CD8-positive, alpha-beta memory T cell (primary cell): ENCODE measurements at places on chromosomes 6 and 20. TPM values are rescaled to one million over a fixed set of nuclear protein-coding genes. Genes with fewer than 3 reads are reported as not detected.

GRCh38 chr6:51541847-51542246 is 545.6 kb downstream of the PKHD1 start:
- H3K27me3 ChIP-seq: no peaks in the 10 kb centered on the region
- no peaks in the 10 kb centered on the region for H3K36me3 ChIP-seq
- no peak overlapping the region for H3K27ac ChIP-seq
- no peak overlapping the region for H3K4me3 ChIP-seq
- no peaks in the 10 kb centered on the region for H3K4me1 ChIP-seq

- H3K4me3 ChIP-seq: no peak overlapping the region
- H3K27ac ChIP-seq: no peak overlapping the region
- peaks cover 90% of the 10 kb centered on the region for H3K4me1 ChIP-seq
- H3K36me3 ChIP-seq: no peaks in the 10 kb centered on the region
- H3K27me3 ChIP-seq: no peaks in the 10 kb centered on the region
- DNase-seq: no peak
These were observed 103.7 kb downstream of the FYN start for GRCh38 chr6:111769365-111770152.

Gene ADGB
- polyA plus RNA-seq: not detected

GRCh38 chr20:35695245-35695749 is 3.9 kb downstream of the NFS1 start:
- H3K36me3 ChIP-seq: peaks cover 5% of the 10 kb centered on the region
- H3K4me1 ChIP-seq: peaks cover 20% of the 10 kb centered on the region
- no peaks in the 10 kb centered on the region for H3K27me3 ChIP-seq
- DNase-seq: no peak
- H3K27ac ChIP-seq: no peak overlapping the region

- no peaks in the 10 kb centered on the region for H3K27me3 ChIP-seq
- no peak for DNase-seq
- no peak overlapping the region for H3K4me3 ChIP-seq
- no peak overlapping the region for H3K27ac ChIP-seq
- H3K36me3 ChIP-seq: no peaks in the 10 kb centered on the region
These were observed 125.7 kb upstream of the HDAC2 start for GRCh38 chr6:114096561-114097172.

- no peak overlapping the region for H3K4me3 ChIP-seq
- H3K27ac ChIP-seq: no peak overlapping the region
- H3K36me3 ChIP-seq: no peaks in the 10 kb centered on the region
- no peak for DNase-seq
These were observed 282.1 kb upstream of the CHD6 start for GRCh38 chr20:41900201-41900691.

GRCh38 chr20:21016751-21017150 is 89.4 kb downstream of the LINC00237 start:
- no peaks in the 10 kb centered on the region for H3K4me1 ChIP-seq
- H3K27me3 ChIP-seq: no peaks in the 10 kb centered on the region
- H3K4me3 ChIP-seq: no peak overlapping the region
- no peaks in the 10 kb centered on the region for H3K36me3 ChIP-seq

GRCh38 chr6:114377881-114378280 is 35.1 kb upstream of the HS3ST5 start:
- no peak overlapping the region for H3K4me3 ChIP-seq
- H3K4me1 ChIP-seq: no peaks in the 10 kb centered on the region
- no peaks in the 10 kb centered on the region for H3K36me3 ChIP-seq
- no peak overlapping the region for H3K27ac ChIP-seq

Gene EYA4
- polyA plus RNA-seq: not detected

DNA sequence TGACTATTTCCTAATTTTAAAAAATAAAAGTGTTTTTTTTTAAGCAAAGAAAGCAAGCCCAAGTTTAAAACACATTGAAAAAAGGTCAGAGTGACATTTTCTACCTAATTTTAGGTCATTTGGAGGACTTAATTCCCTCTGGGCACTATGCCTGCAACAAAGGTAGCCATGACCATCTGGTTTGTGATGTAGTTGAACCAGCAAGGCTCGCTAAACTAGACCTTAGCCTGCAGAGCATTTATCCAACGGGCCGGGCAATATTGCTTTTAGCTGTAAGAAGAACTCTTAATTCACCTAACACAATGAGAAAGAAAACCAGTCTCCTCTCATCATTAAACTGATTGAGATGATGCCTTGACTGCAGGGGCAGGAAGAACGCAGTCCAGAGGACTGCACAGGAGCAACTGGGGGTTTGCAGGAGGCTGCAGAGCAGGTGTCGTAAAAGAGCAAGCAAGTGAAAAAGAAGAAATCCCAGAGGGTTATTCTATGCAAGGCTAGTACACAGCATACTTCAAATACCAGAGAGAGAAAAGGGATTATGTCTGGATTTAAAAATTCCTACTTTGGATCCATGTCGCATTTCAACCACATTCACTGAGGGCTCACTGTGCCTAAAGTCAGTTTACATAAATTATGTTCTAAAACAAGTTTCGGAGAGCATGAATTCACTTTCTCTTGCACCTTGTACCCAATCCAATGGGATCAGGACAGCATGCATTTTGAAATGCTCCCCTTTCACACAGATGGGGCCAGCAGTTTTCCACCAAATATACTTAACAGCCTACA is 12.8 kb downstream of the TRAF3IP2 start:
- H3K36me3 ChIP-seq: no peaks in the 10 kb centered on the region
- no peak overlapping the region for H3K4me3 ChIP-seq
- DNase-seq: no peak
- no peaks in the 10 kb centered on the region for H3K4me1 ChIP-seq
- no peaks in the 10 kb centered on the region for H3K27me3 ChIP-seq
- H3K27ac ChIP-seq: no peak overlapping the region

GRCh38 chr6:29597184-29597583 is 12.3 kb downstream of the OR2H2 start:
- no peaks in the 10 kb centered on the region for H3K27me3 ChIP-seq
- H3K4me3 ChIP-seq: no peak overlapping the region
- DNase-seq: no peak
- H3K4me1 ChIP-seq: no peaks in the 10 kb centered on the region
- no peak overlapping the region for H3K27ac ChIP-seq

GRCh38 chr20:59604741-59605600 is 631 bp downstream of the PHACTR3 start:
- H3K4me1 ChIP-seq: no peaks in the 10 kb centered on the region
- no peak overlapping the region for H3K4me3 ChIP-seq

- no peak overlapping the region for H3K27ac ChIP-seq
- no peak overlapping the region for H3K4me3 ChIP-seq
- no peaks in the 10 kb centered on the region for H3K27me3 ChIP-seq
- no peaks in the 10 kb centered on the region for H3K4me1 ChIP-seq
These were observed 214.4 kb downstream of the ATXN1 start for GRCh38 chr6:16546861-16547260.

GRCh38 chr6:151436802-151437201 is 15.1 kb downstream of the RMND1 start:
- no peaks in the 10 kb centered on the region for H3K36me3 ChIP-seq
- H3K27ac ChIP-seq: no peak overlapping the region
- H3K4me3 ChIP-seq: no peak overlapping the region

DNA sequence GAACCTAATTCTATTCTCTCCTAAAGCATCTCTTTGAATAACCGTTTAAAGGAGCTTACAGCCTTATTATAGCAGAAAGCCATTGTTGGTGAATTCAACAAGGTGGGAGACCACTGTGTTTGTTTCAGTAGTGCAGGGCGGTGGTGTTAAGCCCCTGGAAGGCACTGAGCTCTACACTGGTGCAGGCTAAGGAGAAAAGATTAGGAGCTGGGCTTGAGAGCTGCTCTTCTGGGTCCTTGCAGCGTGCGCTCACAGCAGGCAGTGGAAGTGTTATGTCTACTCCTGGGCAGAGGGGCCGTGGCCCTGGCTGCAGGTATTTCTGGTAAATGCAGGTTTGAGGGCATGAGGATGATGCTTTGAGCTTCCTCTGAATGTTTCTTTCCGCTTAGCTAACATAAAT is 361.2 kb downstream of the RNF144B start:
- H3K4me1 ChIP-seq: no peaks in the 10 kb centered on the region
- H3K27me3 ChIP-seq: no peaks in the 10 kb centered on the region
- H3K4me3 ChIP-seq: no peak overlapping the region

Gene MAFB
- not detected for polyA plus RNA-seq

Gene GTSF1L
- polyA plus RNA-seq: not detected

GRCh38 chr20:57313230-57313629 is 16.4 kb upstream of the SPO11 start:
- H3K4me1 ChIP-seq: no peaks in the 10 kb centered on the region
- no peak for DNase-seq
- peaks cover 4% of the 10 kb centered on the region for H3K27me3 ChIP-seq
- H3K36me3 ChIP-seq: no peaks in the 10 kb centered on the region
- no peak overlapping the region for H3K27ac ChIP-seq

DNA sequence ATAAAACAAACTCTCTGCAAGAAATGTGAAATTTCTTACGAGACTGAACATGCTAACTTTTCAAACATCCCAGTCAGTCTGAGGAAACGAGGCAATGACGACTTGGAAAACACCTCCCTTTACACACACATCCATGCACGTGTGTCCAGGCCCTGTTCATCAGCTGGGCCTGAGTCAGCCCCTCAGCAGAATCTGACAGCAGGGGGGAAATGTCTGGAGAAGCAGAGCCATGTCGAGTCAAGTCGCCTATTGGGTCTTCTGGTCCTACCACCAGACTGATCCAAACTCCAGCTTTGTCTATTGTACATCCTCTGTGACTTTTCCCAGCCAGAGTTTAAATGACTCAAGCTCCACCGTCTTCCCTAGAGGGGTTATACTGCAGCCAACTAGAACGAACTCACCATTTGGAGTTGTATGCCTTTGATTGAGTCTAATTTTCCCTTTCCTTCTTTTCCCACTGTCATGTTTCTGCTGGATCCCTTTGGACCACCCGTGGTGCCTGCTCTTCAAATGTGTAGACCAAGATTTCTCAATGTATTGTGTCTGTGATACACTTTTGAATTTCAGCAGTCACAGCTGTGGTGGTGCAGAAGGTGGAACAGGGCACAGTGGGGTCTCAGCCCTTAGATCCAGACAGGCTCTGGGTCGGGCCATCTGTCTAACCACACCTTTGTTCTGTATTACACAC is 254.0 kb downstream of the CDC5L start:
- no peaks in the 10 kb centered on the region for H3K27me3 ChIP-seq
- no peak overlapping the region for H3K4me3 ChIP-seq
- no peak overlapping the region for H3K27ac ChIP-seq
- no peaks in the 10 kb centered on the region for H3K36me3 ChIP-seq
- no peak for DNase-seq

Gene EPPIN
- polyA plus RNA-seq: not detected

Gene CCN2
- not detected for polyA plus RNA-seq

Gene STXBP5
- 8.7 TPM for polyA plus RNA-seq

- no peak overlapping the region for H3K27ac ChIP-seq
- H3K4me3 ChIP-seq: no peak overlapping the region
- H3K4me1 ChIP-seq: no peaks in the 10 kb centered on the region
- no peaks in the 10 kb centered on the region for H3K36me3 ChIP-seq
These were observed 104.9 kb upstream of the CEP162 start for GRCh38 chr6:84332139-84333034.

Gene FAM209B
- polyA plus RNA-seq: 0.61 TPM

DNA sequence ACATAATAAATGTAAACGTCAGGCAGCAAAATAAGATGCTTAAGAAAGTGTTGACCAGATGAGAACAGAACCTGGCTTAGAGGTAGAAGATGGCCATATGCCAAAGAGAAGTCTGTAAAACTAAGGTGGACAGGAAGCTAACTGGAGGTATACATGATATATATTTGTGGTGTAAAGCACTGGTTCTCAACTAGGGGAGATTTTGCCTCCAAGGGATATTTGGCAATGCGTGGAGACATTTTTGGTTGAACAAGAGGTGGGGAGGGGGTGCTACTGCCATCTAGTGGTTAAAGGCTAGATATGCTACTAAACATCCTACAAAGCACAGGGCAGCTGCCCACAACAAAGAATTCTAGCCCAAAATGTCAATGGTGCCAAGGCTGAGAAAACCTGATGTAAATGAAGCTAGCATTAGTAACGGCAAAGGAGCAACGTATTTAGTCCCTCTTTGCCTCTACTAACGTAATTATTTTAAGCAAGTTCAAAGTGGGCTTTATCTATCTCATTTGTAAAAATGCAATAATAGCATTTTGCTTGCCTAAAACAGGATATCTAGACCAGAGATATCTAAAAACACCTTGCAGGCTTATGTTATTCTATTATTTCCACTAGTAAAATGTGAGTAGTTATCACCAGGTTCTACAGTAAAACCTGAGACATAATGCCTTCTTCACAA is 182.6 kb downstream of the RNGTT start:
- H3K27me3 ChIP-seq: no peaks in the 10 kb centered on the region
- no peaks in the 10 kb centered on the region for H3K36me3 ChIP-seq
- peak; percentile 9 for DNase-seq
- no peak overlapping the region for H3K27ac ChIP-seq

- no peaks in the 10 kb centered on the region for H3K36me3 ChIP-seq
- peaks cover 8% of the 10 kb centered on the region for H3K27me3 ChIP-seq
- DNase-seq: no peak
- no peak overlapping the region for H3K4me3 ChIP-seq
These were observed 107.2 kb upstream of the SIRPA start for GRCh38 chr20:1788044-1788443.

- peaks cover 53% of the 10 kb centered on the region for H3K4me1 ChIP-seq
- no peak overlapping the region for H3K4me3 ChIP-seq
- H3K27me3 ChIP-seq: no peaks in the 10 kb centered on the region
- DNase-seq: no peak
- H3K36me3 ChIP-seq: no peaks in the 10 kb centered on the region
These were observed 2.8 kb downstream of the CLIC5 start for GRCh38 chr6:46012834-46013233.

- H3K4me1 ChIP-seq: no peaks in the 10 kb centered on the region
- no peak for DNase-seq
- H3K27me3 ChIP-seq: no peaks in the 10 kb centered on the region
These were observed 54.4 kb upstream of the CCDC28A start for GRCh38 chr6:138719011-138719635.

DNA sequence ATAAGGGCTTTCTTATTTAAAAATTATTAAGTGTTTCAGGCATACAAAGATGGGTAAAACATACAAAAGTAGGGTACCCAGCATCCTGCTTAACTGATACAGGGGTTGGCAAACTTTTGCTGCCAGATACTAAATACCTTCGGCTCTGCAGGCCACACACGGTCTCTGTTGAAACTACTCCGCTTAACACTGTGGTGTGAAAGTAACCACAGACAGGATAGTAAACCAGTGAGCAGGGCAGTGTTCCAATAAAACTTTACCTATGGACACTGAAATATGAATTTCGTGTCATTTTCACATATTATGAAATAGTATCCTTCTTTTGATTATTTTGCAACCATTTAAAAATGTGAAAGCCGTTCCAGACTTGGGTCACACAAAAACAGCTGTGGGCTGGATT is 92.4 kb downstream of the EYA2 start:
- H3K36me3 ChIP-seq: no peaks in the 10 kb centered on the region
- no peak overlapping the region for H3K4me3 ChIP-seq
- H3K27me3 ChIP-seq: no peaks in the 10 kb centered on the region
